ENCODE measurements at places on chromosomes 3 and 15.

DNA sequence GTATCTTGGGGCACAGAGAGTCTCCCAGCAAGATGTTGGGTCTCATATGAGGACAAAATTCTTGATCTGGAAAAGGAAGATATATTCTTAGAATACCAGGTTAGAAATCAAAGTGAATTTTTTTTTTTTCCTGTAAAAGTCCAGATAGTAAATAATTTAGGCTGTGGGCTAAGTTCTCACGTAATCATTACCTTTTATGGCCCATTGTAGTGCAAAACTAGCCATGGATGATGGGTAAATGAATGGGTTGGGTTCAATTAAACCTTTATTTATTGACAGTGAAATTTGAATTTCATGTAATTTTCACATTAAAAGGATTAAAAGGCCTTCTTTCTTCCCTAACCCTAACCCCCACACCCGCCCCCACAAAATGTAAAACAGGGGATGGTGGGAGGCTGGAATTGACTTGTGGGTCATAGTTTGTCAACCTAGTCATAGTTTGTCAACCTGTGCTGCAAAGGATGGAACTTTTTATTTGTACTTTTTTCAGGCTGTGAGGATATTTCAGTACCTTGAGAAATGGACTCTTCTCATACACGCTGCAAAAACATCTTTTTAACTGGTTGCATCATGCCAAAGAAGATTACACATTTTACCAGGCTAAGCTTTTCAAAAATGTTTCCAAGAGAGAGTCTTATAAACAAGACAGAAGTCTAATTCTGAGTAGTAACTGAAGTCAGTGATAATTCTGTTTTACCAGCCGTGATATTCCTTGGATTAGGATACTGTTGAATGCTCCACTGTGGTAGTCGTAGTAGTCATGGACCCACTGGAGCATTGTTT, 138.8 kb downstream of the AKAP13 start:
- no peak for DNase-seq

GRCh38 chr3:145017959-145018358, 1046.3 kb downstream of the DIPK2A start:
- no peak for DNase-seq

- DNase-seq, result no peak
Measured at GRCh38 chr3:37492977-37493471, 318.6 kb upstream of the LRRFIP2 start.

DNA sequence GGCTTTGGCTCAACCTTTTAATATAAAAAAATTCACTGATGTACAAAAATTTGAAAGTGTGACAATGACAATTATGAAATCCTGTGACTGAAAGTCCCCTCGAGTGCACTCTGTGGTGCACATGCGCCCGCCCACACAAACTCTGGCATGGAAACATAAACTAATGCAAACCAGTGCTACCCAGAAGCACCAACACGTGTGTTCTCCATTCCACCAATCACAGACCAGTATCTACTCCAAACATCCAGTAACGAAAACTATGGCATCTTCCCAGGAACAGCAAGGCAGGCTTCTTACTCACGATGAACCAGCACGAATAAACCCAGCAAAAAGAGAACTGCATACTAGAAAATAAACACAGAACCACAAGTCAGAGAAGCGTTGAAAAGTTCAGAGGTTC, 11.7 kb upstream of the NMB start:
- DNase-seq, result no peak

DNA sequence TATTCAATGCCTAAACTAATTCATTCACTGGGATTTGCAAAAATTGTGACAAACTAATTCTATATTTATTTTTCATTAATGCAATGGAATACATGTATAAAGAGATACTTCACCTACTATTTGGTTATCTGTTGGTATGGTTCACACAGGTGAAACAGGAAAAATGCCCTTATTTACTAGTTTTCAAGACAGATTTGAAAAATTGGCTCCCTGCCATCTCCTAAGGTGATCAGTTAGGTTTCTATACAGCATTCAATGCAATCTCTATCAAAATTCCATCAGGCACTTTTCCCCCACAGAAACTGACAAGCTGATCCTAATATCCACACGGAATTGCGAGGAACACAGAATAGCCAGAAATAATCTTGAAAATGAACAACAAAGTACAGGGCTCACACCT, 101.1 kb downstream of the DLG1 start:
- no peak for DNase-seq

GRCh38 chr15:89822951-89823711, 8.5 kb upstream of the ANPEP start:
- DNase-seq, result no peak

- no peak for DNase-seq
Measured at GRCh38 chr15:85730001-85730820, 64.5 kb downstream of the KLHL25 start.

GRCh38 chr15:91568036-91568435, 285.5 kb upstream of the SLCO3A1 start:
- DNase-seq, result no peak

GRCh38 chr15:83113881-83114674, 6.6 kb downstream of the TM6SF1 start:
- no peak for DNase-seq

GRCh38 chr3:161296814-161297213, 74.5 kb downstream of the SPTSSB start:
- DNase-seq, result no peak

DNA sequence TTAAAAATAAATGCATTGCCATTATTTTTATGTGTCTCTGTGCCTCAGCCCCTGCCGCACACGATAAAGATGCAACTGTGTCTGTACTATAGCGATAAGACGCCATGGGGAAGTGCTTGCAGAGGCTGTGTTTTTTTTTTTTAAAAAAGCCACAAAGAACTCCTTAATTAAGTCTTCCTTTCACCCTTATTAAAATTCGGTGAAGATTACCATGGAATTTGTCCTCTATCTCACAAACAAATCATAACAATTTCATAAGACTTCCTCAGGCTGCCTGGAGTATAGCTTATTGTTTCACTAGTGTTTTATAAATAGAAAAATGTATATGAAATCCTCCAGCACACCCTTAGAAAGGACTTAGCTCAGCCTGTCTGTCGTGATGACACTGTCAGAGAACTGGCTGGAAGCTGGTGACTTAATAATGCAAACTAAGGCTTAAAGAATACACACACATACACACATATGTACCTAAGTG, 374.8 kb upstream of the SLCO3A1 start:
- no peak for DNase-seq

DNA sequence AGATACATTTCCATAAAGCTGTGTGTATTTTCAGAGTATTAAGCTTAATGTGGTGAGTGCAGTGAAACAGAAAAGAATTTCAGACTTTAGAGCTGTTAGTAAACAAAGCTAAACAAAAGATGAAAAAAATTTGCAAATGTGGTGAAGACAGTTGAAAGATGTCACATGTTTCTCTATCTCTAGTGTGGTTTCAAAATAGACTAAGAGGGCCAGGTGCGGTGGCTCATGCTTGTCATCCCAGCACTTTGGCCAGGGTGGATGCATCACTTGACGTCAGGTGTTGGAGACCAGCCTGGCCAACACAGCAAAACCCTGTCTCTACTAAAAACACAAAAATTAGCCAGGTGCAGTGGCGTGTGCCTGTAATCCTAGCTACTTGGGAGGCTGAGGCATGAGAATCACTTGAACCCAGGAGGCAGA, 466.0 kb upstream of the NR2F2 start:
- peak; percentile 20 for DNase-seq

DNA sequence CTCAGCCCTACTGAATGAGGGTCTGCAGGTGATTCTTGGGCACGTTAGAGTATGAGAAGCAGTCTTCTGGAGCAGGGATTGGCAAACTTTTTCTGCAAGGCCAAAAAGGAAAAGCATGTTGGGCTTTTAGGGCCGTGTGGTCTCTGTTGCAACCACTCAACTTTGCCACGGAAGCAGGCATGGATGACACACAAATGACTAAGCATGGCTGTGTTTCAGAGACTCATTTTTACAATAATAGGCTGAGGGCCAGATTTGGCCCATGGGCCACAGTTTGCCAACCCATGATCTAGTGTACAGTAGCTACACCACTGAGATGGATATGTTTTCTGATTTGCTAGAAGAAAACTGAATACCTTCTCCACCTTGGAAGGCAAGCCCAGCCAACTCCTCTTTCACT, 66.1 kb upstream of the PRICKLE2 start:
- no peak for DNase-seq

- DNase-seq, result no peak
Measured at GRCh38 chr15:99732751-99733267, 428 bp downstream of the LYSMD4 start.

DNA sequence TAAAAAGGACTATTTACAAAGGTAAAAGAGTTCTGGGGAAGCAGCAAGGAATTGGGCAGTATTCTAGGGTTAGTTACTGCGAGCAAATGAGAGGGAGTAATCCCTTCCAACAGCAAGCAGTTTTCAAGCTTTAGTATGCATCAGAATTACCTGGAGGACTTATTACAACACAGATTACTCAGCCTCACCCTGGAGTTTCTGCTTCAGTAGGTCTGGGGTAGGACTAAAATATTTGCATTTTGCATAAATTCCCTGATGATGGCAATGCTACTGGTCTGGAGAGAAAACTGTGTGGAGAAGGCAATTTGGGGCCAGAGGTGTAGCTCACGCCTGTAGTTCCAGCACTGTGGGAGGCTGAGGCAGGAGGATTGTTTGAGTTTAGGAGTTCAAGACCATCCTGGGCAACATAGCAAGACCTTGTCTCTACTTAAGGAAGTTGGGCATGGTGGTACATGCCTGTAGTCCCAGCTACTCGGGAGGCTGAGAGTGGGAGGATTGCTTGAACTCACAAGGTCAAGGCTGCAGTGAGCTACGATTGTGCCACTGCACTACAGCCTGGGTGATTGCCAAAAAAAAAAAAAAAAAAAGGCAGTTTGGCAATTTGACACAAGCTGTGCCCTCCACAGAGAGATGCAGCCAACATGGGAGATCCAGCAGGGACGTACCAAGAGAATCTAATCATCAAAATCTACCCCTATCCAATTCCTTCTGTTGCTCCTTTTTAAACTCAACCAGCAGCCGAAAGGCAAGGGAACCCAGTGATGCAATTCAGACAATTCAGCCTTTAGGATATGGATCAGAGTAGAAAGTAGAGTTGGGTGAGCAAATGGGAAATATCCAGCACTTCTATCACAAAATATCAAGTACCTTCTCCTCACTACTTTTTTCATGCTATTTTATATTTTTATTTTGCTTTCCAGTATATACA, 27.1 kb upstream of the AP4E1 start:
- no peak for DNase-seq

GRCh38 chr15:61660579-61660978, 399.7 kb downstream of the VPS13C start:
- no peak for DNase-seq

DNA sequence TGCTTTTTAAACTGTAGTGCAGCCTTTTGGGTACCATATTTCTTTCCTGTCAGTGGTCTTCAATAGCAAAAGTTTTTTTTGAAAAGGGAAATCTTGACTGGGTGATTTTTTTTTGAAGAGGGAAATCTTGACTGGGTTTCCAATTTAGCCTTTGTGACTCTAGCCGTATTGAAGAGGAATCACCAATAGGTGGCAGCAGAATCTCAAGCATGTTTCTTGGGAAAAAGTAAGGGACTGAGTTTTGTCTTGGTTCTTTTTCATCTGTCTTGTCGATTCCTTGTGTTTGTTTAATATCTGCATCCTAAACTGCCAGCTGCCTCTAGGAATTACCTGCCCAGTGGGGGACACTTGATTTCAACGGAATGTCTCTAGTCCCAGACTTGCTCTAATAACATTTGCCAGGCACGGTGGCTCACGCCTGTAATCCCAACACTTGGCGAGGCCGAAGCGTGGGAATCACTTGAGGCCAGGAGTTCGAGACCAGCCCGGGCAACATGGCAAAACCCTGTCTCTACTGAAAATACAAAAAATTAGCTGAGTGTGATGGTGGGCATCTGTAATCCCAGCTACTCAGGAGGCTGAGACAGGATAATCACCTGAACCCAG, 89.2 kb downstream of the RBPMS2 start:
- DNase-seq, result no peak

GRCh38 chr3:100081986-100082692, 32.2 kb downstream of the FILIP1L start:
- DNase-seq, result no peak

DNA sequence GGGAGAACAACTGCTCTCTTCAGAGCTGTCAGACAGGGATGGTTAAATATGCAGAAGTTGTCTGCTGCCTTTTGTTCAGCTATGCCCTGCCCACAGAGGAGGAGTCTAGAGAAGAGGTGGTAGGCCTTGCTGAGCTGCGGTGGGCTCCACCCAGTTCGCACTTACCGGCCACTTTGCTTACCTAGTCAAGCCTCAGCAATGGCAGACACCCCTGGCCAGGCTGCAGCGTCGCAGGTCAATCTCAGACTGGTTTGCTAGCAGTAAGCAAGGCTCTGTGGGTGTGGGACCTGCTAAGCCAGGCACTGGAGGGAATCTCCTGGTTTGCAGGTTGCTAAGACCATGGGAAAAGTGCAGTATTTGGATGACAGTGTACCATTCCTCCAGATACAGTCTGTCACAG, 12.3 kb upstream of the TMEM45A start:
- no peak for DNase-seq

GRCh38 chr3:46987319-46987742, 7.9 kb downstream of the NBEAL2 start:
- DNase-seq, result no peak

DNA sequence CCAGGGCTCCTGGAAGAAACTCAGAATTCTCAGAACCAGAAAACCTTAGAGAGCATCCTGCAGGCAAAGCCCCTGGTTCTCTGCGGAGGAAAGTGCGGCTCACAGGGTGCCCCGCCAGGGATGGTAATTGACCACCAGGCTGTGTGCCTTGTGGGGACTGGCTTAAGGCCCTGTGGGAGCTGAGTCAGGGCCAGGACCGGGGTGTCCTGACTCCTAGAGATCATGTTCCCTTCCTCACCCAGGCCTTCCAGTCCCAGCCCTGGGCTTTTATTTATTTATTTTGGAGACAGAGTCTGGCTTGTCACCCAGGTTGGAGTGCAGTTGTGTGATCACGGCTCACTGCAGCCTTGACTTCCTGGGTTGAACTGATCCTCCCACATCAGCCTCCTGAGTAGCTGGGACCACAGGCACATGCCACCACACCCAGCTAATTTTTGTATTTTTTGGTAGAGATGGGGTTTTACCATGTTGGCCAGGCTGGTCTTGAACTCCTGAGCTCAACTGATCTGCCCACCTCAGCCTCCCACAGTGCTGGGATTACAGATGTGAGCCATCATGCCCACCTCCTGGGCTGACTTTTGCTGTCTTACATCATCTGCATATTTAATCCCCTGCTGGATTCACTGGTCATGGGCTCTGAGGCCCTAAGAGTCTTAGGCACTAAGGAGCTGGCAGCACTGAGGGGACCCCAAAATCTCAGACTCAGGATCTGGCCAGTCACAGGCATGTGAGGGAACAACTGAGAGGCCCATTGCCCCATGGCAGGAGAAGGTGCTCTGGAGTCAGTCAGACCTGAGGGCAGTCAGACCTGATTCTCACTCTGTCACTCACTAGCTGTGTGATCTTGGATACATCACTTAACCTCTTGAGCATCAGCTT, 20.4 kb upstream of the LAMP3 start:
- DNase-seq, result no peak

GRCh38 chr3:81485444-81485865, 276.0 kb downstream of the GBE1 start:
- DNase-seq, result no peak

DNA sequence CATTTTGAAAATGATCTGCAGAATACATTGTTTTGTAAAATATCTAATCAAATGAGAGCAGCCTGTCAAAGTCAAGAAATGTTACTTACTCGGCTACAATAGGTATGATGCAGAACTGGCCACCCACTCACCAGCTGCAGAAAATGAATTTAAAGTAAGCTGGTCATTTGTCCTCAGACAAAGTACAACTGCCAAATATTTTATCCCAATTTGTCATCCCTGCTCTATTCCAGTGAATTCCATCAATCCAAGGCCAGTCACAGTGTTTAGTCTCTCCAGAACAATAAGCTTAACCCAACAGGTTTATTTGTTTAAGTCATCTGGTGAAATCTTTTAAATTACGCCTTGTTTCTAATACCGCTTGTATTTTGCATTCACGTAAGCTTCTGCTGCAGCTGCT, 46.6 kb upstream of the TCF12 start:
- DNase-seq, result no peak

All from stimulated activated CD8-positive, alpha-beta memory T cell treated with anti-CD3 and anti-CD28 coated beads, Interleukin-7, amount 100 ng/mL, for 4 hours (primary cell).